ENCODE measurements at places on chromosomes 1 and 21.

- DNase-seq: no peak
These were observed 261.2 kb downstream of the NPHP4 start for GRCh38 chr1:5731110-5731423.

GRCh38 chr1:4801192-4801924, 146.9 kb downstream of the AJAP1 start:
- DNase-seq: peak; percentile 52

DNA sequence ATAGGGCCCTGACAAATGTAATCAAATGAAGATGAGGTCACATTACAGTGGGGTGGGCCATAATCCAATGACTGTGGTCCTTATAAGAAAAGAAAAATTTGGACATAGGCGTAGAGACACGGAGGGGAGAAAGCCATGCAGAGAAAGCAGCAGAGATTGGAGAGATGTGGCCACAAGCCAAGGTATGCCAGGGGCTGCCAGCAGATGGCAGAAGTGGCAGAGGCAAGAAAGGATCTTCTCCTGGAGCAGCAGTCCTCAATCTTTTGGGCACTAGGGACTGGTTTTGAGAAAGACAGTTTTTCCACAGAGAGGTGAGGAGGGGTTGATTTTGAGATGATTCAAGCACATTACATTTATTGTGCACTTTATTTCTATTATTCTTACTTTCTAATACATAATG, 355.1 kb downstream of the NPHP4 start:
- DNase-seq: no peak

DNA sequence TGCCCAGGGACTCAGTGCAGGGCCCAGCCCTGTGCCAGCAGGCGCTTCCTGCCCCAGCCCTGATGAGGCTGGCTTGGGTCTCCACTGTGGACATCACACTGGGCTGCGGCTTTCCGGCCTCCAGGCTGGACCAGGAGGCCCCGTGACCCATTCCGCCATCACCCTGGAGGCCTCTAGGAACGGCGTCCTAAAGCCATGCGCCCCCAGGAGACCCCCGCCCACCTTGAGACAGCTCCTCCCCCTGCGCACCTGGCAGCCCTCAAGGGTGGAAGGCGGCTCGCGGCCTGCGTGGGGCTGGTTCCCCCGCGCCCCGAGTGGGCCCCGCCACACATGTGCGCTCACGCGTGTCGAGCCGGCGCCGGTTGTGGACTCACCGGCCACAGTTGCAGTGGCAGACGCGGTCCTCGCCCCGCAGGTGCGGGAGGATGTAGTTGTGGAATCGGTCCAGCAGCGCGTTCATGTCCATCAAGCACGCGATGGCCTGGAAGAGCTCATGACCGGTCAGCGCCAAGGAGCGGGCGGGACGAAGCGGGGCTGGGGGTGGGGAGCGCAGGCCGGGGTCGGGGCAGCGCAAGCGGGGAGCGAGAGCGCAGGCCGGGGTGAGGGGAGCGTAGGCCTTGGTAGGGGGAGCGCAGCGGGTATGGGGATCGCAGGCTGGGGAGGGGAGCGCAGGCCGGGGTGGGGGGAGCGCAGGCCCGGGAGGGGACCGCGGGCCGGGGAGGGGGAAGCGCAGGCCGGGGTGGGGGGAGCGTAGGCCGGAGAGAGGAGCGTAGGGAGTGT, 924 bp downstream of the TMEM240 start:
- no peak for DNase-seq

DNA sequence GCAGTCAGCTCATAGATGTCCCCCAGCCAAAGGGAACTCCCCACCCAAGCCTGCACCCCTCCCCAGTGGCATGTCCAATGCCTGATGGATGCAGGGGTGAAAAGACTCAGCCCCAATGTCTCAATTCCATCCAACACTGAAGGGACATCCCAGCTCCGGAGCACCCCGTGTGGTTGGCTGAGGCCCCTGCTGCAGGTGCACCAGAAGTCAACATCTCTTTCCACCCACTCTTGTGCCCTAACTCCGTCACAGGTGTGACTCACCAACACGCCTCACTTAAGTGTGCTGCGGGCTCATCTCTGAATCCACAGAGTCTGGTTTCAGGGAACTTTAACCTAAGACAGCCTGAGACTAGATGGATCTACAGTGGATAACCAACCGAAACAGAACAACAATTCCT, 40.9 kb upstream of the ZBTB18 start:
- DNase-seq: no peak

GRCh38 chr1:230507236-230507635, 81.1 kb upstream of the PGBD5 start:
- DNase-seq: no peak

GRCh38 chr1:247966532-247967204, 1.6 kb downstream of the OR2AK2 start:
- DNase-seq: no peak

DNA sequence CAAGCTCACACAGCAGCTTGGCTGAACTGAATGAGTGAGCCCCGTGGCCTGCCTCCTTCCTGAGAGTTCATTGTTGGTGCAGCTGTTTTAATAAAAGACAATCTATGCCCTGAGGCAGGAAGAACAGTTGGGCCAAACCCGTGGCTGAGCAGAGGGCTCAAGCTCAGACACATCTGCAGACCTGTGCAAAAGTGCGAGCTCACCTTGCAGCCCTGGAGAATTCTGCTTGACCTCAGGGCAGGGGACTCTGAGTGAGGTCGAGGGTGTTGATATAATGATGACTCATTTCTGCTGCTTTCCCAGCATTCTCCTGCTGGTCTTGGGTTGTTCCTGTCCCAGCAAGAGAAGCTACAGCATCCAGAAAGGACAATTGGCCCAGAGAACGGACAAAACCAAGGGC, 61.0 kb downstream of the ATP5PO start:
- no peak for DNase-seq

GRCh38 chr1:55317673-55318072, 102.5 kb upstream of the USP24 start:
- no peak for DNase-seq

- DNase-seq: no peak
These were observed 51.1 kb upstream of the RGS21 start for GRCh38 chr1:192265516-192266173.

- no peak for DNase-seq
These were observed 77.7 kb downstream of the MRPL37 start for GRCh38 chr1:54277451-54278341.

GRCh38 chr1:78045926-78046778, at the start of gene GIPC2:
TSS of gene GIPC2 (plus strand) at chr1:78045966. CDS start at chr1:78046095, 129 bp downstream.
- no peak for DNase-seq

DNA sequence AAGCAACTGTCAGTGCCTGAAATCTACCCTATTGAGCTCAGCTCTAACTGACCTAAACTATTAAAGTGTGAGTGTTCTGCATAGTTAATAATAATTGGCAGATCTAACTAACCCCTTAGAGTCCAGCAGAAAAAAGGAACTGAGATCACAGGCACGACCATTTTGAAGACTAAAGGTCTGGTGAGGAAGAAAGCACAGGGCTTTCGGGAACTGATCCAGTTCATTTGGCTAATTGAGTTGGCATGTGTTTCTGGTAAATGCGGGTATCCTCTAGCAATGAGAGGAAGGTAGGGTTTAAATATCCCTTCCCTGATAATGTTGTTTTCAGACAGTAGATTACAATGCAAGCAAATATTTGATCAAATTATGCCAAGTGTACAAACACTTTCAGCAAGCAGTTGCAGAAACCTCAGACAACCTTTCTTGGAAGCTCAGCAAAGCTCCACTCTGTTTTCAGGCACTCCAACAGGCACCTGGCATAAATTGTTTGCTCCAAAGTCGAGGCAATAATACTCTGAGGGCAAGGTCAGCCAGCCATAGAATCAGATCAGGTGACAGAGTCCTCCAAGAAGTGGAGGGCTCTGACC, 100.8 kb downstream of the KCNK1 start:
- no peak for DNase-seq

DNA sequence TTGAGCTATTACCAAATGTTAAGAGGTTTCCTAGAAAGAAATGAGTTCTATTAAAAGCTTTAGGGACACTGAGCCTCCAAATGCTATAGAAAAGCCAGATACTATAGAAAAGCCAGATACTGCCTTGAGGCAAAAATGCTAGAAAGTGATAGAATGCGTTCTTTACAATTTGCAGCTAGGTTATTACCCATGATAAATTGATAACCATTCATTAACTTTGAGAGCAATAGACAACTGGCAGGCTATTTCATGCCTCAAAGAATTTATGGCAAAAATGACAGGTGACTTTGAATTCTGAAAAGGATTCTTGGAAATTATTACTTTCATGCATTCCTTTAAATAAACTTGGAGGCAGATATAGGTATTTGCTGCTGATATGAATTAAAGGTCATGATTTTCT, 51.6 kb downstream of the SMYD3 start:
- no peak for DNase-seq

DNA sequence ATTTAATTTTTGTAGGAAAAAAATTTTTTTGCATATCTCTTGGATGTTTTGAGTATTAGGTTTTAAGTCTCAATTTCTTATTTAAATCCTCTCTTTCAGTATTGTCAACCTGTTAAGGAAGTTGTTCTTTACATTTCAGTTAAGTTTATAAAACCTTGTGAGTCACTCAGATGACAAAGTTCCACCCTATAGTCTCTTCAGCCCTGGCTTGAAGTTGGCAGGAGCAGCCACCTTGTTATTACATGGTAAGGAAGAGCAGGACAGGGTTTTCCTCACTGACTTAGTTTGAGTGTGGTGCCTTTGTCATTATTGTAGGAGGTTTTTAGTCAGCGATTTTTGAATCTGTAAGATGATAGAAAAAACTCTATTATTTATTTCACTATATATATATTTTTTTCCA, 2143.9 kb downstream of the MRPL39 start:
- no peak for DNase-seq

DNA sequence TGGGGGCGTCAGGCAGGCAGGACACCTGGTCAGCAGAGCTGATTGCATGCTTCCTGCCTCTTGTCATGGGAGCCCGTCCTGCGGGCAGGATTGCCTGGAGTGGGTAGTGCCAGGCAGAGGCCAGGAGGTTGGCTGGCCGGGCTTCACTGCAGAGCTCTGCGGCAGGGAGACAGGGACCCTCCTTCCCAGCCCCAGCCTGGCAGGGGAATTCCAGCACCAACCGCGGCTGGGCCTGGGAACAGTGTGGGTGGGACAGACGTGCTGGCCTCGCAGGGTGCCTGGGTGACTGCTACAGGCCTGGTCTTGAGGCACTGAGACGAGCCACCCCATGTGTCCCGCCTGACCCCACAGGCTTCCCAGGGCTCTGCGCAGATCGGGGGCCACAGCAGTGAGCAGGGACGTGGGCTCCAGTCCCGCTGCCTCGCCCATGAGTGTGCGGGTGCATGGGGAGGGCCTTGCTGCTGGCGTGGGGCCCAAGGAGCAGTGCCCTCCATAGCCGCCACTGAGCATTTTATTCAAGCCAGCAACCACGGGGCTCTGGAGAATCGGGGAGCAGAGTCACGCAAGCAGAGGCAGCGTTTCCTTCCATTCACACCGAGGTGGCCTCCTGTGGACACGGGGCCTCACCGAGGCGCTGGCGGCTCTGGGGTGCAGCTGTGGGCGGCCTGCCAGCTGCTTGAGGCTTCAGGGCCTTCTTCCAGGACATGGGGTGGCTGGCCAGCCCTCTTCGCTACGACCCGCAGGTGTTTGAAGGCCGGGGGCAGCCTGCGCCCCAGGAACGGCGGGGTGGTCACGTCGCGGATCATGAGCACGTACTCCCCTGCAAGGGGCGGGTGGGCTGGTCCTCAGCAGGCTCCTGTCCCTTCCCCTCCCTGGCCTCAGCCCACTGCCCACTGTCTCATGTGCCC, 70.3 kb downstream of the MORN1 start:
- no peak for DNase-seq

DNA sequence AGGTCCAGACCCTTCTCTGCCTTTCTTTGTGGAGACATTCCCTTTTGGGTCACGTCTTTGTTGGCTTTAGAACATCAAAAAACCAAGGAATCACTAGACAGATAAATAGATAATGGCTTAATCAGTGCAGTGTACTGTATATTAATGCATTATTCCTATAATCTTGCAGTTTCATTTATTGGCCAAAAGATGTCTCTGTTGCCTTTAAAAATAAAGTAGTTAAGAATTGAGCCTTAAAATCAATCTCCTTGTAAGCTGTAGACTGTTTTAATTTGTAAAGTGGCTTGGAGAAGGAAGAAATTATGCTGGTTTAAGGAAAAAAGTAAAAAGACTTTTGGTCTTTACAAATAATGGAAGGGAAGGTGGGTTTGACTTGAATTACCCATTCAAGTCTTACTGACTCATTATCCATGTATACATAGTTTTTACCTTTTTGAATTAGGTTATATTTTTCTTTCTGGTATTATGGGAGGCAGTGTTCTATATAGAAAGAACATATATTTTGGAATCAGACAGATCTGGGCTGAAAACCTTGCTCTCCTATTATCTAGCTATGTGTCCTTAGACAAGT, 84.6 kb downstream of the VPS13D start:
- no peak for DNase-seq

DNA sequence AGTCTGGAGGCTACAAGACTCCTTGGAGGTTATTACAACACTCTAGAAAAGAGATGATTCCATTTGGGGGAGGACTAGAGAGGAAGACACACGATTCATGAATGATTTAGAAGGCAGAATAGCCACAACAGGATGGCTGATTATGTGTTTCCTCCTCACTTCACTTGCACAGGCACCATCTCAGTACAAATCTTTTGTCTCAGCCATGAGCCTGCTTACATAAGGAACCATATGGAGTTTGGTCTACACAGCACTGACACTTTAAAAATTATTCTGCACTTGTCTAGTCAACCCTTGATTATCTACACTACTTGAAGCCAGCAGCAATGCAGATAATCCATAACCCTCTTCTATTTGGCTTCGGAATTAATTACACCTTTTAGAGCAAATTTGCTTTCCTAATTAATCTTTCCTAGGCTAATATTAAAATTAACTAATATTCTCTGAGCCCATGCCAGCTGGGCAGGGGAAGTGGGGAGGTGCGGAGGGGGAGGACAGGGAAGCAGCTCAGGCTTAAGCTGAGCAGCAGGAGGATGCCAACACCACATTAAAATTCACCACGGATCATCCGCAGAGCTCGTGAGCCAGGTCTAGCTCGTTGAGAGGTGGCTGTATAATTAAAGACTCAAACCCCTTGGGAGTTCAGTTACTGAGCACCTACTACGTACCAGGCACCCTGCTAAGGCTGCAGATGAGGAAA, 3.2 kb upstream of the LEMD1 start:
- DNase-seq: no peak

DNA sequence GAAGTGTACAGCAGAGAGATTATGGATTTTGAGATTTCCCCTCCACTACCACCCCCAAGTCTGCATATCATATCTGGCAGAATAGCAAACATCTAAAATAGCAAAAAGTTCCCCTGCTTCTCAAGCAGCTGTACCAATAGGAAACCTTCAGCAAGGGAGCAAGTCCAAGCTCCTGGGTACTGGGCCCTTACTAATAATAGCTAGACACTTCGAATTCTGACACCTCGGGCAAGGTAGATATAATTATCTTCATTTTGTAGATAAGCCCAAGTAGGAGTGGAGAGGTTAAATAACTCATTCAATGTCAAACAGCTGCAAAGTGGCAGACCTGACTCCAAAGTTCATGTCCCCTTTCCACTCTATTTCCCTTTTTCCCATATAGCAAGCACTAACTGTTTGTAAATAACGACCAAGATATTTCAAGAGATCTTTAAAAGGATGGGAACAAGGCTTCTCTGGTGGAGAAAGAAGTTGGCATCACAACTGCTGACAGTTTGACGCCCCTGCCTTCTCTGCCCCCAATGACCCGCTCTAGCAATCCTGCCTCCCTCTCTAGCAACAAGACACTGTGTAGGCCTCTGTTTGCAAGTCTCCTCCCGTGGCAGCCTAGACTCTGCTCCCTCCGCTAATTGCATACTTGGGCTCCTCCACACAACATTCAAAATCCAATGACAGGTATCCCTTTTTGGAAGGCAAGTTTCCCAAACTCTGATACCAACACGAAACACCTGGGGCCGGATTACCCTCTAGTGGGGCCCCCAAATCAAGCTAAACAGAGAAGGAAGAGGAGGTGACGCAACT, 18.7 kb upstream of the ADAR start:
- no peak for DNase-seq

- DNase-seq: no peak
These were observed 57.1 kb downstream of the KCNC4 start for GRCh38 chr1:110267260-110267659.
